NCI-H1694 treated with DMSO at 0.1 percent for 48 hours (cell line): ENCODE measurements at places on chromosomes 3 and 15.

DNA sequence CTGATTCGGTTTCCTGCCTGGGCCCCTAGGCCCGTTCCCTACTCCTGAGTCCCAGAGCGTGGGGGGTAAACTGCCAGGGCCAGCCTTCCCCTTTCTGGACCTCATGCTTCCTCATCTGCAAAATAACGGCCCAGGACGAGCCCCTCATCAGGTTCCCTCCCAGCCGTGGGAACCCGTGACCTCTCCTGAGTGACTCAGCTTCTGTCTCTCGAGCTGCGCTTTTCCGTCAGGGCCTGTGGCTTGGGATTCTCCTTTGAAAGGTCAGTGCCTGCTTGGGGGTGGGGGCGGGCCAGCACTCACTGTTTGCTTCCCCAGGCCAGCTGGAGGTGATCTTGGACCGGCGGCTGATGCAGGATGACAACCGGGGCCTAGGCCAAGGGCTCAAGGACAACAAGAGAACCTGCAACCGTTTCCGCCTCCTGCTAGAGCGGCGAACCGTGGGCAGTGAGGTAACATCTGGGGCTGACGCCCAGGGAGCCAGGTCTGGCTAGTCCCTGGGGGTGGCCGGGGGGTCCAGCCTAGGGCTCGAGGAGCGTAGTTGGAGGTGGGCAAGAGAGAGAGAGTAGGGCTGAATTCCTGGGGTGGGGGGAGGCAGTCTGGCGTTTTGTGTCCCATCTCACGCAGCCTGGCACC lies 12.8 kb downstream of the MAN2A2 start:
- DNase-seq, result no peak

DNA sequence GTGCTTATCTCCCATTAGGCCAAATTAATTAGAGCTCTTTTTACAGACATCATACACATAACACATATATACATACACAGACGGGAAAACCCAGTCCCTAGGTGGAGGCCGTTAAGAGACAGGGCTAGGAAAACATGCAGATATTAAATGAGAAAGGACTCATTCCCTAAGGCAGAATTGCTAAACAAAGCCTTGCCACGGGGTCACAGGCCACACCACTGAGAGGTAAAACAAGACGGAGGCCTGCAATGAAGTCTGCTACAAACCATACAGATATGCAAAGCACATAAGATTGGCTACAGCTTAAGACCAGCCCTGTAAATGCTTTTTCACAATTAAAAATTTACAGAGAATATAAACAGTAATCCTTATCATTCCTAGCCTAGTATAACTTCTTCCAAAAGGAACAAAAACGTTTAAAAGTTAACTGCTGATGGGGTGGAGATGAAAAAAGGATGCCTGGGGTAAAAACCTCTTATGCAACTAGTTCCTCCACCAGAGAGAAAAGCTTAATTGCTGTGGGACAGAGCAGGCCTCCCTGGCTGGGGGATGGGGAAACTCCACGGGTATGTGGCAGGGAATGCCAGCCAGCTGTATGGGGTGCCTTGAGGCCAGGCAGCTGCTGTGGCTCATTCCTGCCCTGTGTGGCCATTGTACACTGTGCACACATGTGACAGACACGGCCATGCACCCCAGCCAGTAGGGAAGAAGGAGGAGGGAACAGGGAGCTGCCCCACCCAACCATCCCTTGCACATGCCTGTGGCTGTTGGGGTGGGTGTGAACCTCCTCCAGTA lies 481.4 kb upstream of the LMCD1 start:
- no peak for DNase-seq

GRCh38 chr3:50190936-50191660 lies at the start of gene GNAT1:
Gene GNAT1 (plus strand): TSS chr3:50191610. CDS start chr3:50191726, 116 bp downstream.
- no peak for DNase-seq

GRCh38 chr15:101276501-101277037 lies 716 bp downstream of the SELENOS start:
- no peak for DNase-seq

GRCh38 chr3:73559749-73560148 lies 65.0 kb downstream of the PDZRN3 start:
- DNase-seq, result no peak

DNA sequence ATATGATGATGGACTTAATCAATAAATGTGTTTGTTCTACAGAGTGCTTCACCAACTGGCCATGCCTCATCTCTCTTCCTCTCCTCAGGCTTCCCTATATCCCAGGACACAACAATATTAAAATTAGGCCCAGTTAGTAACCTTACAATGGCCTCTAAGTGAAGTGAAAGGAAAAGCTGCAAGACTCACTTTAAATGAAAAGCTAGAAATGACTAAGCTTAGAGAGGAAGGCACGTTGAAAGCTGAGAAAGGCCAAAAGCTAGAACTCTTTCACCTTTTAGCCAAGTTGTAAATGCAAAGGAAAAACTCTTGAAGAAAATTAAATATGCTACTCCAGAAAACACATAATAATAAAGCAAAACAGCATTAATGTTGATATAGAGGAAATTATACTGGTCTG lies 1010.3 kb downstream of the NAALADL2 start:
- DNase-seq, result no peak
